ENCODE measurements at places on chromosomes 7 and 10.
A peak's percentile ranks its signal among the peaks of the same experiment; 100 is the strongest.

GRCh38 chr7:100759357-100760171 lies 26.2 kb downstream of the ZAN start:
- DNase-seq = no peak

- DNase-seq = no peak
These were observed 96.7 kb downstream of the ANK3 start for GRCh38 chr10:60292998-60293397.

DNA sequence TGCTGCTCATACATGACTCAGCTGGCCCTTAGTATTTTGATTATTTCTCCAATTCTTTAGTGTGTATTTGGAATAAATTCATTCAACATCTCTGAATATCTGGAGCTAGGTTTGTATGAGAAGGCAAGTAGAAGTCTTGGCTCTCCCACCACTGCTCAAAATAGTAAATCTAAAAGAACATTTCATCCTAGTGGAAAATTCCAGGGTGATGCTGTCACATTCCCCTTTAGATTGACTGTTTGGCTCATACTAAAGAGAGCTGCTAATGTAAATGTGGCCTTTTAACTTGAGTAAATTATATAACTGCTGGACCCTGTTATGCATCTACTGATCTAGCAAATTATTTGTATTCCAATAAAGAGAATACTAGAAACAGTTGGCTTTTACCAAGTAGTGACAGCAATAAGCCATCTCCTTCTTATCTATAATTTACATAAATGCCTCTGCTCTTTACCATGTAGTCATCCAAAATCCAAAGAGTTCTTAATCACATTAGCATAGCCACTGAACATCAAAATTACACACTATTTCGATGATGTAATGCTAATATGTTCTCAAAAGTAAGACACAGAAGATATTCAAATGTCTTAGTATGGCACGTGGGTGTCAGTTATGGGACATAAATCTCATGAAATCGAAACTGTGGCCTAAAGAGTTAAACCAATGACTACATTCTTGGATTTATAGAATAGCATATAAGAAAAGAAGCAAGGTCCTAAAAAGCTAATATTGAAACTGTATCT lies 86.9 kb upstream of the KCND2 start:
- DNase-seq = no peak

GRCh38 chr10:19651549-19651948 lies 164.7 kb upstream of the PLXDC2 start:
- no peak for DNase-seq

DNA sequence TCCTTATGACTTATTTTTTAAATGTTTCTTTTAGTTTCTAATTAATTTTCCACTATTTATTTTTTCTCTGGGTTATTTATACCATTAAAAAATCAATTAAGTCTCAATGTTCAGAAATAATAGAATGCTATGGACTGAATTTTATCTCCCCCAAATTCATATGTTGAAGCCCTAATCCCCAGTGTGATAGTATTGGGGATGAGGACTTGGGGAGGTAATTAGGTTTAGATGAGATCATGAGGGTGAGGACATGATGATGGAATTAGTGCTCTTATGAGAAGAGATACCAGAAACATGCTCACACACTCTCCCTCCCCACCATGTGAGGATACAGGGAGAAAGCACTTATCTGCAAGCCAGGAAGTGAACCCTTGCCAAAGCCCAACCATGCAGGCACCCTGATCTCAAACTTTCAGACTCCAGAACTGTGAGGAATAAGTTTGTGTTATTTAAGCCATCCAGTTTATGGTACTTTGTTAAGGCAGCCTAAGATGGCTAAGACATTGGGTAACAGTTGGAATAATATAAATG lies 202.6 kb downstream of the MDFIC start:
- no peak for DNase-seq

- DNase-seq = peak; percentile 34
These were observed 1.4 kb downstream of the RHEB start for GRCh38 chr7:151518105-151518946.

DNA sequence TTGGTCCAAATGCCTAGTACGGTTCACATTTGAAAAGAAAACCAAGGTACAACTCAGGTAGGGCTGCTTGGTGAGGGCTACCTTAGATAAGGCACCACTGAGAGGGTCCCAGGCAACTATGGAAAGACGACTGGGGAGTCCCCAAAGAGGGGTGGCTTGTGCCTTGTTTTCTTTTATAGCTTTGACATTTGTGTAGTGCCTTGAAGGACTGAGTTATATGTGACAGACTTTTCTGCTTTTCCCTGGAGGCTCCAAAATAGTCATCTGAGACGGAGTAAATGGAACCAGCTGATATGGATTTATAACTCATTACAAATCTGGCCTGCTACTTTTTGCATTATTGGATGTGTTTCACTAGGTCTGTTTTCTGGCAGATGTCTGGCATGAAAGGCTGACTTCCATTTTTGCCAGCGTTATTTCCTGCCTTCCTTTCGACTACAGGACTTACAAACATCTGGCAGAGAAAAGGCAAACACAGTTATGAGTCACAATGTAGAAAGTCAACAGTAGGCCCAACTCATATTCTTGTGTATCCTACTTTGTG lies 88.2 kb upstream of the IMMP2L start:
- no peak for DNase-seq
